ENCODE measurements at places on chromosomes 7 and 10. TPM values are rescaled to one million over a fixed set of nuclear protein-coding genes. Genes with fewer than 3 reads are reported as not detected.

The FGL2 gene
- 0.15 TPM for total RNA-seq

The ADCY1 gene
- total RNA-seq, result 0.15 TPM

The MGAM2 gene
- not detected for total RNA-seq

The RGR gene
- total RNA-seq, result not detected

The RSPH10B2 gene
- not detected for total RNA-seq

The FKBP6 gene
- total RNA-seq, result not detected

The NPTX2 gene
- total RNA-seq, result 0.45 TPM

The OR6V1 gene
- not detected for total RNA-seq

The CLEC2L gene
- not detected for total RNA-seq

The LDB3 gene
- 0.15 TPM for total RNA-seq

The FAM237B gene
- total RNA-seq, result not detected

The HABP2 gene
- total RNA-seq, result not detected

The SORCS1 gene
- total RNA-seq, result under 0.01 TPM

The STAMBPL1 gene
- 45.8 TPM for total RNA-seq

The GJD4 gene
- not detected for total RNA-seq

The CPXM2 gene
- total RNA-seq, result 0.45 TPM

The NKX6-2 gene
- total RNA-seq, result not detected

The SPDYE3 gene
- not detected for total RNA-seq

The CALML5 gene
- not detected for total RNA-seq

The PRRT4 gene
- total RNA-seq, result 0.17 TPM

The SHLD2 gene
- total RNA-seq, result 19.2 TPM

The TLX1 gene
- not detected for total RNA-seq

The UCN3 gene
- not detected for total RNA-seq

All from bronchus fibroblast of lung (primary cell).